Dorsolateral prefrontal cortex (tissue), 122 donors: ENCODE measurements at places on chromosomes 6 and 20.

DNA sequence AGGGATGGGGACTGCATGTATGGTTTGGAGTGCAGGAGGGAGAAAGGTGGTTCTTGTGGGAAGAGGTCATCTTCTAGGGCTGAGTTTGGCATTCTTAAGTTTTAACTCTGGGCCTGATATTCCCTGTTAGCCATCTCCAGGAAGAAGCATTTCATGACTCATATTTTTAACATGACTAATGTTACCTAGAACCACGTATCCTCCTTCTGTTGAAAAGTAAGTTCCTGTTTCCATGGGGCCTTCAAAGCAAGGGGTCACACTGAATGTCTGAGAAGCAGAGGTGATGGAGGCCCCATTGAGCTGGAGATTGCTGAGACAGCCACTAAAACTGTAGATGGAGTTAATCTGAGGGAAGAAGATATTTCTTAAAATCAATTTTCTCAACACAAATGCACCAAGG lies 30.2 kb downstream of the FAM229B start:
- no peak for DNase-seq

GRCh38 chr6:4568138-4568537 lies 208.1 kb upstream of the CDYL start:
- DNase-seq = no peak

DNA sequence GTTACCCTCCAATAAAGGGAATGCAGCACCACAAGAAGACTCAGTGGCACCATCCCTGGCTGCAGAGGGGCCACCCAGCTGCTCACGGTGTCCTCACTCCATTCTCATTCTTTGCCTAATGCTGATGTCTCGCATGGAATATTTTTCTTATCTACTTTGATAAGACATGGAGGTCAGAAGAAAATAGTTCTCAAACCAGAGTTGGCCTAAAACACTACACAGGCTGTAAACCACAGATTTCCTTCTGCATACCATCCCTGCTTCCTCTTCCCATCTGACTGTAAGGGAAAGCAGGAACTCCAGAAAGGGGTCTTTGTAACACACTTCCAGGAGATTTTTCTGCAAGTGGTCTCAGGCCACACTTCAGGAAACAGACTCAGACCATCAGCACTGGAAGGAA lies 43.1 kb upstream of the CD93 start:
- peak; percentile 0 for DNase-seq

GRCh38 chr20:25439328-25439727 lies 31.9 kb downstream of the GINS1 start:
- DNase-seq = no peak

DNA sequence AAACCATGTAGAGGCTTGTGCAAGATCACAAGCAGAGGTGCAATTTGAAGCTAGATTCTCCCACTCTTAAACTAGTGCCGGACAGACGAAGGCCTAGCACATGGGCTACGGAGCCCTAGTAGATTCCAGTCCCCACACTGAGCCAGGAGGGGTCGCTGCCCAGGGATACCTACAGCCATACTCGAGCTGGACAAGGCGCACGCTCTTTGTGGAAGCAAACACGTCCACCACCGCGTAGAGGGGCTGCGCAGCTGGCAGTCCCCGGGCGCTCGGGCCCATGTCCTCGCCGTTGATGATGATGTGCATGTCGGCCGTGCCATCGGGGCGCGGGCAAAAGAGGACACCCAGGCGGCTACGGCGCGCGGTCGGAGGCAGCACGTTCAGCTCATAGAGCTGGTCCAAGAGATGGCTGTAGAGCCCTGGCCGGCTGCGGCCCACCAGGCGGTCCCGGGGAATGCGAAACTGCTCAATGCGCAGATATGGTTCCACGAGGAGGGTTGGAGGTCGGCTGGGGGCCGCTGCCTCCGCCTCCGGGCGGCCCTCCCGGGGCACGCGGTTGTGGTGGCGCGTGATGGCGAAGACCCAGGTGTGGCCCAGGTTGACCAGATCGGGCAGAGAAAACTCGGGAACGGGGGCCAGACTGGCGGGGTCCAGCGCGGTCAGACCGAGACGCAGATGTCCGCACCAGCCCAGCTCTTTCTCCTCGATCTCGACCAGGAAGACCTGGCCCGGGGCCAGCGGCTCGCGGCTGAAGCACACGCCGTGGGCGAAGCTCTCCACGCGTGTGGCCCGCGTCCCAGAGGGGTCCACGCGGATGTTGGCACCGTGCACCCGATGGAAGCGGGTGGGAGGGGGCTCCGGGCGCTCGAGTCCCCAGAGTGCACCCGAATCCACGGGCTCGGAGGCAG lies 677 bp downstream of the NEURL2 start:
- peak; percentile 75 for DNase-seq

DNA sequence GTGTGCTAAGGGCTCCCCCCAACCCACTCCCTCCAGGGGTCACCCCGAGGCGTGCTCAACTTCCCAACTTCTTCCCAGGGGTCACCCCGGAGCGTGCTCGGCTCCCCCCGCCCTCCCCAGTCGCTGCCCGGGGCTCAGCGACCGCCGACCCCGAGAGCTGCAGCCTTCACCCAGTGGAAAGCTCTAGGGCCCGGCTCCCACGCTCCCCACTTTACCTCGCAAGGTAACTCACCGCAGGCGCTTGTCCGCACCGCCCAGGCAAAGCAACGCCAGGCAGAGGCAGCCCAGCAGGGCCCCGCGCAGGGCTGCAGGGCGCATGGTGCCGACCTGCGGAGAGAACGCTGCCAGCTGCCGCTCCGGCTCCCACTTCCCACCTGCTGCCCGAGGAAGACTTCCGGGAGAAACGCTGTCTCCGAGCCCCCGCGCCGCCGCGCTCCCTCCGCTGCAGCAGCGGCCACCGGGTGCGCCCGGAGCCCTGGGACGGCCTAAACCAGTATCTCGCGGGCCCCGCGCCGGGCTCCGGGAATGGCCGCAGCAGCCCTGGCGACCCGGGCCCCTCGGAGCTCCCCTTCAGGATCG lies 396 bp downstream of the RNASET2 start:
- no peak for DNase-seq

DNA sequence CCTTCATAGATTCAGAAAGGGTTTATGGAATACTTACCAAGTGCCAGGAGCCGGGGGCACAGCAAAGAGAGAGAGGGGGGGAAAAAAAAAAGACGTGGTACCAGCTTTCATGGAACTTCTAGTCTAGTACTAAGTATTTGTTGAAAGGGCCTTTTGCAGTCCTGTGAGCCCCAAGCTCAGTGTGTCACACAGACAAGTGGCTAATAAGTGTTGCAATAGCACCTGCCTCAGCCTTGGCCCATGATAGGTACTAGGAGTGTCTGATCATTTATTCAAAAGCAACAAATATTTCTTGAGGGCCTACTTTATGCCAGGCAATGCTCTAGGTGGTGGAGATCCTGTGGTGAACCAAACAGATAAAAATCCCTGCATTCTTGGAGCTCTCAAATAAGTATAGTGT lies 7.9 kb downstream of the MYLK2 start:
- DNase-seq = no peak
